ENCODE measurements at places on chromosomes 1 and 21.

- no peak for DNase-seq
These were observed 50.9 kb upstream of the ETV3 start for GRCh38 chr1:157189096-157189495.

GRCh38 chr1:54230507-54231339 is 30.8 kb downstream of the MRPL37 start:
- DNase-seq, result no peak

GRCh38 chr1:200366577-200367253 is 43.1 kb downstream of the ZNF281 start:
- DNase-seq, result no peak

DNA sequence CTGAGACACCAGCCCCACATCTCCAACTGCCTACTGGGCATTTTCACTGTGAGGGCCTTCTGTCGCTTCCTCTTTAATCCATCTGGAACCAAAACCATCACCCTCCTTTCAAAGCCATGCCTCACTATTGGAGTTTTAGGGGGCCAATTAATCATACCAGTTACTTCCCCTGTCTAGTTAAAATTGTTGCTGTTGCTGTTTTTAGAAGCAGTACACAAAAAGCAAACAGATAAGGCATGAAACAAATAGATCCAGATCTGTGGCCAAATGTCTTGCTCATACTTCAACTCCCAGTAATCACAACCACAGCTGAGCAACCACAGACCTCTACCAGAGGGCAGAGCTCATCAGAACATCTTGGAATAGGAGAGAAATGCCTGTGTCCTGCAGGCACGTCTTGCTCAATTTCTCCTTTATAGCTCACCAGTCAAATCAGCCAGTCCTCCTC is 133.8 kb upstream of the C1orf105 start:
- no peak for DNase-seq

DNA sequence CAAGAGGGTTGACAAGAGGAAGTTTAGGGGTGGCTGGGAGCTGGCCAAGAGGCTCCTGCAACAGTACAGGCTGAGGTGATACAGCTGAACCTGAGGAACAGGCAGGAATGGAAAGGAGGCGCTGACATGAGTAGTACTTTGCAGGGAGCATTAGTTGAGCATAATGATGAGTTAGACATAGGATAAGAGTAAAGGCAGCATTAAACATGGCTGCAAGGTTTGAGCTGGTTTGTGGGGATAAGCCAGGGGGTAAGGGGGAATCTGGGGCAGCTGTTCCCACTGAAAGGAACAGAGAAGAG is 20.6 kb downstream of the SLC30A10 start:
- DNase-seq, result no peak

GRCh38 chr1:185541871-185542301 is 192.3 kb upstream of the HMCN1 start:
- no peak for DNase-seq

DNA sequence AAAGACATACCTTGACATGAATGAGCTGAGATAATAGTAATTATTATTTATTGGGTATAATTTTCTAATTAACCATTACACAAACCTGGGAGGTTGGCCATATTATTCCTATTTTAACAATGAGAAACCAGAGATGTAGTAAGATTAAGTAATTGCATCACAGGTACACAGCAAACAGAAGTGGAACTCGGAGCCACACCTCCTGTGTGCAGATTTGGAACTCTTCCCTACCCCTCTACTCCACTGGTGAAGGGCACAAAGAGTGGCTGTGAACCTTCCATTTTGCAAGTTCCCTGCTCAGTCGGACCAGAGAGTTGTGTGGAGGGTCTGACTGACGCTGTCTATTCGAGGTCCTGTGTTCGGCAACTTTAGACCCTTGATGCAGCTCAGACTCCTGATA is 45.0 kb downstream of the NGF start:
- DNase-seq, result no peak

- no peak for DNase-seq
These were observed 55.0 kb upstream of the TRAPPC10 start for GRCh38 chr21:43957128-43957571.

GRCh38 chr1:22101199-22101598 is 41.7 kb downstream of the WNT4 start:
- DNase-seq, result no peak

DNA sequence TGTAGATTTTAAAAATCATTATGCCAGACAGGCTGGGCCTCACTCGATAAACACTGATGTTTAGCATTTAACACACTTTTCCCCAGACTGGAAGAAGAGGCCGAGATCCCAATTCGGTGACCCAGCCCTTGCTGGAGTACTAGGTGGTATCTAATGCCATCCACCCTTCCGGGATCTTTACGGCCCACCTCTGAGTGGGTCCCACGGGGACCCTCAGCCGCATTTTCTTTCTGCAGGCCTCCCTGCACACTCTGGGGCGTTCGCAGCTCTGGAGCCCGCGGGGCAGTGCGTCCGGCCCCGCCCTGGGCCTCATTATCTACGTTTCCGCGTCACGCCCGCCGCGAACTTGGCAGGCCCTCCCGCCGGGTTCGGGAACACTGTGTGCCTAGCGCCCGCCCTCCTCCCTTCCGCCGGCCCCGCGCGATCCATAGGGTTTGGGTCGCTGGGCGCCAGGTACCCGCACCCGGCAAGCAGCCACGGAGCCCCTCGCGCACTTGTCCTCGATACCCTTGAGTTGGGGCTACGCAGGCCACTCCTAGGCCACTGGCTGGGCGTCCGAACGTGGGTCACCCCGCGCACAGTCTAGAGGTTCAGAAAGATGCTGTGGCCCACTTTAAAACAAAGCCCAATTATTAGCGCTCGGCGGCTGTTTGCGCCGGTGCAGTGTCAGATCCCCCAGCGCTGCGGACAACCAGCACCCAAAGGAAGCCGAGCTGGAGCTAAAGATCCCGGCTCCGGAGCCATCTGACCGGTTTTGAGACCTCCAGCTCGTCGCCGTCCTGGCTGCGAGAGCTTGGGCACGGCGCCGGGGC is 950 bp upstream of the EVA1C start:
- DNase-seq, result peak; percentile 93

DNA sequence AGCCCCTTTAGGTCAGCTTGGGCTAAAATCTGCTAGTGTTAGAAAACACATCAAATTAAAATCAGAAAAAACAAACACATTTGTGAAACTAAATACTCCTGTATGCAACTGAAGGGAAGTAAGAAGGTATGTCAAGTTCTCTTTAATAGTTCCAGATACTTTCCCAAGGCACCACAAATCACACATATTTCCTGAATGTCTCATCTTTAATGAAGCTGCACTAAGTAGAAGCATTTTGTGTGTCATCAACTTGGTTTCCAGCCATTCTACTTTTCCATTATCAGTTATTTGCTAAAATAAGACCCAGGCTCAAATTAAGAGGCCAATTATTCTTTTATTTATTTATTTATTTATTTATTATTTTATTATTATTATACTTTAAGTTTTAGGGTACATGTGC is 34.7 kb downstream of the CRB1 start:
- no peak for DNase-seq

GRCh38 chr1:53959664-53960250 is 13.6 kb downstream of the LRRC42 start:
- DNase-seq, result no peak

- no peak for DNase-seq
These were observed 96.2 kb downstream of the RNF220 start for GRCh38 chr1:44501047-44501890.

GRCh38 chr1:96865731-96866685 is 144.4 kb downstream of the PTBP2 start:
- no peak for DNase-seq

GRCh38 chr1:81912383-81912782 is 111.6 kb downstream of the ADGRL2 start:
- no peak for DNase-seq

- no peak for DNase-seq
These were observed 145.1 kb downstream of the NPHP4 start for GRCh38 chr1:5847013-5847659.

DNA sequence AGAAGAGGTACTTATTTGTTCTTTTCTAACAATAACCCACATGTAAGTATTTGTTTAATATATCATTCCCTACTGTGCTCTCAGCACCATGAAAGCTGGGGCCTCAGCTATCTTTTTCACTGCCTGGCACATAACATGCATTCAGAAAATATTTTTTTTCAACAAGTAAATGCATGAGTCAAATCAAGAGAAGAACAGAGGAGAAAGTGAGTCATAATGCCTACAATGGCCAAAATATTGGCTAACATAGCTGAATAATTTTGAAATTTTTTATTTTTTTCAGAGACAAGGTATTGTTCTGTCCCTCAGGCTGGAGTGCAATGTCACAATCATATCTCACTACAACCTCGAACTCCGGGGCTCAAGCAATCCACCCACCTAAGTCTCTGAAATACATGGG is 252.2 kb upstream of the ADAMTS5 start:
- no peak for DNase-seq

DNA sequence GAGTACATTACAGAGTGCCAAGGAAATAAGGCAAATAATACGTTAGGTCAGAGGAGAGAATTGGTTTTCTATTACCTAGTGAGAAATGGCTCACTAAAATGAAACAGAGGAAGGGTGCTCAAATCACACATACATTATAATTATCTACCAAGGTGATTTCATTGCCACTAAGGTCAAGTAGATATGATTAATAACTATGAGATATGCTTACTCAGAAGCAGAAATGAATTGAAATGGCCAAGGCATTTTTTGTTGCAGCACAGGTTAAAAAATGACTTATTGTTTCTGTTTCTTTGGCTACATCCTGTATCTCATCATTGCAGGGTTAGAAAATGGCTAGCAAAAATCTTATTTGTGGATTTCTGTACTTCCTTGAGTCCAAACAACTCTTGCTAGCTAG is 154.5 kb upstream of the GORAB start:
- no peak for DNase-seq

DNA sequence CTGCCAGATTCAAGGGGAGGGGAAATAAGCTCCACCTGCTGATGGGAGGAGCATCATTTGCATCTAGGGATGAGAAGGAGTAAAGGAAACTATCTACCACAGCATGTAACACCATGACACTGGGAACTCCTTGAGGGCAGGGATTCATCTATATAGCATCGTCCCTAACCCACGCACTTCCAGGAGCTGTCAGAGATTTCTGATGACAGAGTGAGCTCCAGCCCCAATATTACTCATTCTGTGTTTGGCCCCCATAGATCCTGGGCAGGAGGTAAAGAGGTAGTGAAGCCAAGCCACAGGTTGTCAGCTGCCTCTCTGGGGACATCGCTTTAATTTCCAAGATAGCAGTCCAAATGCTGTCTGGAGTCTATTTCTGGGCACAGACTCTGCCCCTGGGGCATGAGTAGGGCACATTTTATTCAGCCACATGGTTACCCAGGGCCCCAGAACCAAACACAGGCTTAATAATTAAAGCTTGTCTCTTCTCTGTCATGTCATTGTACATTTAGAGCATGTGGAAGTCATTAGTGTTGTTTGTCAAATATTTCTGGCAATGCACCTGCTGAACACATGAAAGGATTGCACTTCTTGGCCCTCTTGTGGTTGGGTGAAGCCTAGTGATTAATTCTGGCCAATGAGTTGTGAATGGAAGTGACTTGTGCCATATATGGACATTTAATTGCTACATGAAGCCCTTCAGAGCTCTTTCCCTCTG is 105.9 kb upstream of the POU3F1 start:
- no peak for DNase-seq

GRCh38 chr1:89660224-89661061 is 27.5 kb downstream of the LRRC8C start:
- no peak for DNase-seq

- no peak for DNase-seq
These were observed 447.9 kb downstream of the GPATCH2 start for GRCh38 chr1:217182992-217183391.

DNA sequence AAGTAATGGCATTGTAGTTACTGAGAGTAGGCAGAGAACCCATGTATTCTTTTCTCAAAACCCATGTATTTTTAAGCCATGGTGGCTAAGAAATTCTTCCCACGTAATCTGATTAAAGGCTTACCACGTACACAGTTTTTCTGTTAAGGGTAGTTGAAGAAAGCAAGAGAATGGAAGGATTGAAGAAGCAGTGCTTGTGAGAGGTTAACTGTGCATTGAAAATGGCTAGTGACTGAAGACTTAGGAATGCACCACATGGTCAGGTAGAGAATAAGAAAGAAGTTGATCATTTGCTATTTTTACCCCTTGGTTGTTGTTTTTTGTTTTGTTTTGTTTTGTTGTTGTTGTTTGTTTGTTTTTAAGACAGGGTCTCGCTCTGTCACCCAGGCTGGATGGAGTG is 178.9 kb upstream of the SNX7 start:
- no peak for DNase-seq

DNA sequence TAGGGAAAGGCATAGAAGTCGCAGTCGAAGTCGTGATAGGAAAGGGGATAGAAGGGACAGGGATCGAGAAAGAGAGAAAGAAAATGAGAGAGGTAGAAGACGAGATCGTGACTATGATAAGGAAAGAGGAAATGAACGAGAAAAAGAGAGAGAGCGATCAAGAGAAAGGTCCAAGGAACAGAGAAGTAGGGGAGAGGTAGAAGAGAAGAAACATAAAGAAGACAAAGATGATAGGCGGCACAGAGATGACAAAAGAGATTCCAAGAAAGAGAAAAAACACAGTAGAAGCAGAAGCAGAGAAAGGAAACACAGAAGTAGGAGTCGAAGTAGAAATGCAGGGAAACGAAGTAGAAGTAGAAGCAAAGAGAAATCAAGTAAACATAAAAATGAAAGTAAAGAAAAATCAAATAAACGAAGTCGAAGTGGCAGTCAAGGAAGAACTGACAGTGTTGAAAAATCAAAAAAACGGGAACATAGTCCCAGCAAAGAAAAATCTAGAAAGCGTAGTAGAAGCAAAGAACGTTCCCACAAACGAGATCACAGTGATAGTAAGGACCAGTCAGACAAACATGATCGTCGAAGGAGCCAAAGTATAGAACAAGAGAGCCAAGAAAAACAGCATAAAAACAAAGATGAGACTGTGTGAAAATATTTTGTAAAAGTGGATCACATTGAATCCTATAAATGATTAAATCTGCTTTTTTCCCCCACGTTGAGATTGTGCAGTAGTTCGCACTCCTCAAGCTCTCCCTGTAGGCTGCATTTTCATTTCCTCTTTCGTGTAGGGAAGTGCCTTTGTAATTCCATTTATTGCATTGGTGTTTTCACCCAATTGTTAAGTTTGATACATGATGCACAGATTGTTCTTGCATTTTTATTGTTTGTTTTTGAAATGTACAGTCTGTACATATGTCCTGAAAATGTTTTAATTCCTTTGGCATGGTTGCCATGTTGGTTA is 7.5 kb downstream of the PRPF38B start:
- DNase-seq, result no peak

GRCh38 chr1:227043755-227044154 is 103.7 kb downstream of the COQ8A start:
- DNase-seq, result no peak

GRCh38 chr1:222060210-222060916 is 318.5 kb upstream of the DUSP10 start:
- no peak for DNase-seq

Data from left colon (tissue), 2 donors.